ENCODE measurements at places on chromosomes 5 and 9.
A peak's percentile ranks its signal among the peaks of the same experiment; 100 is the strongest.

DNA sequence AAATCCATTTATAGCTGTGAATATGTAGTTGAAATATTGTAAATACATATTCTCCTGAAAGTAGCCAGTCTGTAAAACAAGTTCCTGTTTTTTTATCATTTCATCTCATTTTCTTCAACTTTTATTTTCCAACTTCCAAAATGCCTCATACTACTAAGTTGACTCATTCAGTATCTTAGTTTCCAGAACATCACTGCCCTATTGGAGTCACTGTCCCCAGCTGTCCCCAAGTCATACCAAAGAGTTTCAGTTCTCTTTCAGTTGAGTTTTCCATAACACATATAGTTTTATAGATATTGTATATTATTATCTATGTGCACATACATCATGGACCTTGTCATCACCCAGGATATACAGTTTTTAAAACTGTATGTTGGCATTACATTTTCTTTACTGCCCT lies 261.7 kb downstream of the CDH12 start:
- no peak for DNase-seq

DNA sequence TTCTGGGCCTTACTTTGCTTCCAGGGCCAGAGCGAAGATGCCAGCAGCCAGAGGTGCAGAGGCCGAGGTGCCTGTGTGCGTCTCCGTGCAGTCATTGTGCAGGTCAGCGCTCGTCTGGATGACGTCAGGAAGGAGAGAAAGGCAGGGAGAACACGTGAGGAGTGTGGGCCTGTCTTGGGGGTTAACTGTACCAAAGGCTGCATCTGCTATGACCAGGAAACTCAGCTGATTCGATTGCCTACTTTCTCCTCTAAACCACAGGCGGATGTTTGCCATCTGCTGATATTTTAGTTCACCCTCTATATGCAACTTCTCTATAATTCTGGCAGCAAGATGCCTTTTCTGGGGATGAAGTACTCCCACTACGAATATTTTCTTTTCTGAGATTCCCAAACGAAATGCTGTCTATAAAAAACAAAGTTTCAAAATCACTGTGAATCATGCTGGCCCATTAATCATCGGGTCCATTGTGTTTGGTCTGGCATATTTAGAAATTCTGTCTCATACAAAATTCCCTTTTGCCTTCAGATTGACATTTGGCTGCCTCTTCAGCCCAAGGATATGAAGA lies 24.8 kb downstream of the PCSK1 start:
- DNase-seq = no peak

DNA sequence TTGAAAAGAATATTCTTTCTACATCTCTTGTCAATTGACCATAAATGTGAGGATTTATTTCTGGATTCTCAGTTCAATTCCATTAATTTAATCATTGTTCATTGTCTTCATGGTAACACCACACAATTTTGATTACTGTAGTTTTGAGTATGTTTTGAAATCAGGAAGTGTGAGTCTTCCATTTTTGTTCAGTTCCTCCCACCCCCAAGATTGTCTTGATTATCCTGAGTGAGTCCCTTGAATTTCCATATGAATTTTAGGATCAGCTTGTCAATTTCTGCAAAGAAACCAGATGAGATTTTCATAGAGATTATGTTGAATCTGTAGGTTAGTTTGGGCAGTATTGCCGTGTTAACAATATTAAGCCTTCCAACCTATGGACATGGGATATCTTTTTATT lies 9.5 kb downstream of the CYFIP2 start:
- DNase-seq = no peak

DNA sequence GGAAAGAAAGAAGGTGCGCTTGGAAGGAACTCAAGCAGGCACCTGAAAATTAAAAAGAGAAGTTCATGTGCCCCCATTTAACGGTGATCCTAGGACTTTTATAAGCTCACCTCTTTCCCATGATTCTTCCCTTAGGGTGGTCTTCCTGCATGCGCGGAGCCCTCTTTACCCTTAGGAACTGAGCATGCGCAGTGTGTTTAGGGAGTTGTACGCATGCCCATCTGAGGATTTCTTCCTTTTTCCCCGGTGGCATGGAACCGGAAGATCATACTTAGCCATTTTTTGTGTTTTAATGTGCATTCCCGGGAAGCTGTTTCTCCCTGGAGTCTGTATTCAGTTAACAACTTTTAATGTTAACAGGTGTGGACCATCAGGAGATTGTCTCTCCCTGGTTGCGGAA lies 119.0 kb downstream of the FBXL7 start:
- no peak for DNase-seq

DNA sequence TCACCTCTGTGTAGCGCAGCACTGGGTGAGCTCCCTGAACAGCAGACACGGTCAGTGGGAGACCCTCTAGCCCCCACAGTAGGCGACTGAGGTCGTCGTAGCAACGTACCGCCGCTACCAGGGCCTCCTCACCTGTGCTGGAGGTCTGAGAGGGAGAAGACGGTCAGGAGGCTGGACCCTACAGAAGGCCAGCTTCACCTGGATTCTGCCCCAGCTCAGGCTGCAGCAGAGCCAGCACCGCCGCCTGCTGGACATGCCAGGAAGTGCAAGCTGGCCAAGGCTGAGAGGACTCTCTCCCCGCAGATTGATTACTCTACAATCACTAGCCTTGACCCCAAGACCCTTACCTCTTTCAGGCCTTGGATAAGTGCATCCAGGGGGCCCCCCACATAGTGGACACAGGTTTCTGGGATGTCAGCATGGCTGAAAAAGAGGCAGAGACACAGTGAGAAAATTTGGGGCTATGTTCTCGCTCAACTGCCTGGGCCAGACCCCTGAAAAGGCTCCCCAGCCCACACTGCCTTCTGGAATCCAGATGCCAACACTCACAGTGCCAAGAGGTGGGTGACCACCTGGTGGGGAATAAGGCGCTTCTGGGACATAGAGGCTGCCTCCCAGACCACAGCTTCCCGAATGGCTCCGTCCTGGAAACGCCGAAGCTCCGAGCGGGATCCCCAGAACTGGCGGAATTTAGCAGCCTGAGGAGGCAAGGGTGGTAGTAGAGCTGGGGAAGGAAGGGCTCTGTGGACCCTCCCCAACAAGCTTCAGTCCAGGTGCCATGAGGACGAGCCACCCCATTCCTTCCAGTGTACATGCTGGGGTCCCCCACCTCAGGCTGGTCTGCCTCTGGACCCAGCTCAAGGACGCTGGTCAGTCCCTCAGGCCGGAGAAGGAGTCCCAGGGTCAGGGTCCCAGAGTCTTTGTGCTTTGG lies 6.9 kb downstream of the NOL6 start:
- peak; percentile 92 for DNase-seq

GRCh38 chr9:93108291-93109041 lies 12.4 kb downstream of the CARD19 start:
- DNase-seq = peak; percentile 79

DNA sequence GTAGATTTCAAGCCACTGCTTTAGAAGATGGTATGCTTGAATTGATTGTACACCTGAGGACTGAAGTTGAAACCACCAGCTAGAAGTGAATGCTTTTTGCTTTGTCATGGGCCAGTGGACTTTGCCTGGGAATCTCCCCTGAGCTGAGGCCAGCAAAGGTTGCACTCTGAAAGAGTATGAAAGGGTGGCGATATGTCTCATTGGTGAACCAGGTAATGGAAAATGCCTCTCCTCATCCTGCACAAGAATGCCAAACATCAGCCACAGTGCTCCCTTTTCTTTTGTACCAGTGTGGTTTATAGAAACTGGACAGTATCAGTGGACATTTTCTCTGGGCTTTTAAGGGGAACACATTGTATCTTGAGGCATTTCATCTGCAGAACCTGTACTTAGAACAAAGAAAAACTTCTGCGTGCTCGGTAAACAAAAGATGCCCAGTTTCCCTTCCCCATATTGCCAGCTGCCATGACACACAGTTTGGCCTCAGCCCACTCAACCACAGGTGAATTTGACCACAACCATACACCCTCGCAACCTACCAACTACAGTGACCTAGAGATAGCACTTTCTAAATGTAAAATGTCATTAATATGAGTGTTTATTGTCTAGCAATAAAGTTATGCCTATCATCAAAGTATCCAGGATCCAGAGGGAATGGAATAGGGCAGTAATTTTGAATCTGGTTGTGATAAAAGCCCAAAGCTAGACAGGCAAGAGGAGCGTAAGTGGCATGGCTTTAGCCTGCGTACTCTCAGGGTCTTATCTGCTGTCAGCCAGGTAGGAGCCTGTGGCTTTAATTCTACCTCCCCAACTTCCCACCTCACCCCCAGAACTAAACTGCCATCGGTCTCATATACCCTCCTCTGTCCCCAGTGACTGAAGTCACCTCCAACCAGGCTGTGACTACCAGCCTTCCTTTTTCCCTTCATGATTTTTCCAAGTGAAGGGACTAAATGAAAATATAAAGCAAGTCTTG lies 79.5 kb upstream of the LHFPL2 start:
- no peak for DNase-seq

Measured in posterior cingulate gyrus (tissue), 11 donors.